Stimulated activated CD4-positive, alpha-beta T cell treated with anti-CD3 and anti-CD28 coated beads, Interleukin-15, amount 100 ng/mL, for 1 hour (primary cell): ENCODE measurements at places on chromosomes 4 and X.

GRCh38 chr4:156100651-156101050 is 147.0 kb upstream of the CTSO start:
- DNase-seq = no peak

GRCh38 chr4:74534936-74535335 is 90.0 kb downstream of the AREG start:
- no peak for DNase-seq

DNA sequence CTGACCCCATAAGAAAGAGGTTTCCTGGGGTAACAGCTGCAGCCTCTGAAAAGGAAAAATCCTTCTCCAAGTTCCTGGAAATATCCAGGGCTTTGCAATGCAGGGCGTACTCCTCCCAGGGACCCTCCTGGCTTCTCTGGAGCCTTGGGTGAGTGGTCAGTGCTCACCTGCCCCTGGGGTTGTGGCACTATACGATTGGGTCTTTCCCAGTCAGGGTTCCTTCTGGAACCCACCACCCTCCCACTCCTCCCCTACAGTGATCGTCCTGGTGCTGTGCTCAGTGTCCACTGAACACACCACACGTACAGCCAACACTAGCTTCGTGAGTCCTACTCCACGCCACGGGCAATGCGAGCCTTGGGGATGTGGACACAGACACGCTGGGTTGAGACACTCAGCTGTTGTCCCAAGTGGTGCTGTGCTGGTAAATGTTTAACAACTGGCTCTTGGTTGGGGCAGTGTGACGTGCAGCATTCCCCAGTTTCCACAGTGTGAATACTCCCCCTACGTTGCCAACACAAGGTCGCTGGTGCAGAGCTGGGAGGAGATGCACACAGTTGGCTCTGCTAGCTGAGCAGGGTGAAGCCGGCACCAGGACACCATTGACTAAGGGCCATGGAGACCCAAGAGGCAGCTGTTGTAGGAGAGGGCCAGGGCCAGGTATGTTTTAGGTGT is 65.4 kb downstream of the HTRA3 start:
- DNase-seq = no peak

DNA sequence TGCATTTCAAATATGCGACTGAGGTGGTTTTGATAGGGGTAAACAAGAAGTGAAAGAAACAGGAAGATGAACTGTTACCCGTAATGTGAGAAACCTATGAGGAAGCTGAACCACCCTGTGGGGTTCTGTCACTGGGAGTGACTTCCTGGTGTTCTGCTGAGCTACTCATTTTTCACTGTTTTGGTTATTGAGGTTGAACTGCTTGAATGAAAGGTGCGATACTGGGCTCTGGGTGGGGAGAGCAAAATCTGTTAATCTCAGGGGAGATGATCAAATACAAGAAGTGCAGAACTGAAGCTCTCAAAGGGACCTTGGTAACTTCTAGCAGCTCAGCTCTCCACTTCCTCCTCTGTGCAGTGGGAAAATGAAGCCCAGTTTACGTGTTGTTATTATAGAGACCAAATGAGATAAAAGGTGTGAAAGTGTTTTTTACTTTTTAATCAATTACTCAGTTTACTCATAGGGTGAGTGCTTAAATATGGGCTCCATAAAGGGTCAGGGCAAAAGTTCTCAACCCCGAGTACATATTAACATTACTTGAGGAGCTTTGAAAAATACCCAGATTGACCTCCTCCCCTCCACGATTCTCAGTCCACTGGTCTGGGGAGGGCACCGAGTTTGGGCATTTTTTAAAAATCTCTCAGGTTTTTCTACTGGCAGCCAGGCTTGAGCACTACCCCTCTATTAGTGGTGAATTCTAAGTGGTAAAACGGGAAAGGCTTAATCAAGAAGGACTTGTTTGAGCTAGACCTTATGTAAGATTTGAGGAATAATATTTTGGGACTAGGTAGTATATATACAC is 66.7 kb downstream of the COQ2 start:
- DNase-seq = no peak

DNA sequence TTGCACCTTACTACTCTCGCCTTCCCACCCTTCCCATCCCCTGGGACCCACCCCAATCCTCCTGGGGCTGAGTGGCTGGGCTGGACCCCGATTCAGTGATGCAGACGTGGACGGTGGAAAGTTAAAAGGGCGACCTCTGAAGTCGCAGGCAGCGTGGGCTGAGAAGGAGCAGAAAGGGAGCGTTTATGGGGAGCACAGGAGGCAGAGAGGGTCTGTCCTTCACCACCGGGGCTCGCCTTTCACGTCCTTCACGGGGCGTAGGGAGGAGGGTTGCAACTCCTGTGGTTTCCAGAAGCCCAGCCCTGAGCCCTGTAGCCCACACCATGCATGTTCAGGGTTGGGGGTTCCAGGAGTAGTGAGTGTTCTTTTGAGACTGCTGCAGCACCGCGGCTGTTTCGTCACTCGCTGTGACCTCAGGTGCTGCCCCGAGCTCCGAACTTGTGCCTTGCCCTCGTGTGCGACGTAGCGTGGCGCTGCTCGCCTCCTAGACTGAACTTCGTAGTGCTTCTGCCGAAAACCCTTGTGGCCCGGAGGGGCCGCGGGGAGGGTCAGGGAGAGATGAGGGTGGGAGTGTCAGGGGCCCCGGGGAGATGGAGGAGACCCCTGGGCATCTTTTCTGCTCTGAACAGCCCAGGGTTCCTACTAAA is 1.6 kb downstream of the NHS start:
- no peak for DNase-seq

DNA sequence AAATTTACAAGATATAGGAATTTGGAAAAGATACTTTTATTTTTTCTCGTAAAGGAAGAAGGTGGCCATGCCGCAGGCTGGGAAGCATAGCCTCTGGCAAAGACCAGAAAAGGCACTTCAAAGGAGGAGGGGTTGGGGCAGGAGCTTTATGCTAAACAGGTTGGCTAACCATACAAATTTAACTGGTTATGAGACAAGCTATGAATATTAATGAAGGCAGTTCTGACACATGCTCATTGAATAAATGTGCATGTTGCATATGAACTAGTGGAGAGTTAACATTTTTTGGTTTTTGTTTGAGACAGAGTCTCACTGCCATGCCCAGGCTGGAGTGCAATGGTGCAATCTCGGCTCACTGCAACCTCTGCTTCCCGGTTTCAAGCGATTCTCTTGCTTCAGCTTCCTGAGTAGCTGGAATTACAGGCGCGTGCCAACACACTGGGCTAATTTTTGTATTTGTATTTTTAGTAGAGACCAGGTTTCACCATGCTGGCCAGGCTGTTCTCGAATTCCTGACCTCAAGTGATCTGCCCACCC is 36.5 kb downstream of the GALNTL6 start:
- DNase-seq = no peak

DNA sequence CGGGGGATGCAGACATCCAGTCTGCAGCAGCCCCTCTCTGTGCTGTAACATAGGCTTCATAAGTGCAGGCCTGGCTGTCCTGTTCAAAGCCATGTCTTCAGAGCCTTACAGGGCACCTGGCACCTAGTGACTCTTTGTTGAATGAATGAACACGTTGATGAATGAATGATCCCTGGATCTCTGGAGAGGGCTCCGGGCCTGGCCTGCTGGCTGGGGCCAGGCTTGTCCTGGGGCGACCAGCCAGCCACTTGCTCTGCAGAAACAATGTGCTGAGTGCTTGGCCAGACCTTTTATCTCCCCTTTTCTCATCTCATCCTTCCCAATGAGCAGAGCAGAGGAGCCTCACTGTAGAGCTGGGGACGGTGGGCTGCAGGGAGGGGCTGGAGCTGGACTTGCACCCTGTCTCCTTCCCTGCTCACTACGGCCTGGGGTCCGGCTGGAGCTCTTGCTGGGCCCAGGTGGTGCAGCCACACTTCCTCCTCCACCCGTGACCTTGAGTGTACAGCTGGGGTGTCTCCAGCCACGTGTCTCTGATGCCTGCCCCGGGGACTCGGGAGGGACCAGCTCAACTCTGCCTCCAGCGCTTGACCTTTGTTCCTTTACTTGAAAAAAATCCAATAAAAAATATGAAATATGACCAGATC is 77.9 kb downstream of the PSAPL1 start:
- DNase-seq = no peak
